ENCODE measurements at places on chromosomes 16 and 17.

- no peak for DNase-seq
Observed at GRCh38 chr17:29622337-29623282, at the start of gene CORO6. CORO6 (minus strand) TSS chr17:29622912; CDS start chr17:29621421, 1,491 bp downstream.

DNA sequence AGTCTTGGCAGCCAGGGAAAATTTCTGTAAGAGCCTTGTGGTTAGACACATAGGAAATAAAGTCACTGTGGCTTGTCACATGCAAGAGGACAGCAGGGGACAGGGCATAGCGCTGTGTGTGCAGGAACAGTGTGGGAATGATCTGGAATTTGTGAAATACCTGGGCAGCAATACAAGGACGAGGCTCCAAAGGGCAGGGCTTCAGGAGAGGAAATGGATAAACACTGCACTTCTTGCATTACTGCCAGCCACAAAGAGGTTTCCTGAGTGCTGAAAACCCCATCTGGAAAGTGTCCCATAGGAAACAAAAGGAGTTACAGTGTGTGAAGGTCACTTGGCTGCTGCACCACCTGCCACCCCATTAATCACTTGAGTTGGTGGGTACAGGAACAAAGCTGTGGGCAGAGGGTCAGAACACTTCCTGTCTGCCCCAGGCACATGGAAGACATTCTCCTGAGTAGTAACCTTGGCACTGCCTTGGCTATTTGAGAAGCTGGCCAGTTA lies 12.1 kb upstream of the HP start:
- DNase-seq, result no peak

DNA sequence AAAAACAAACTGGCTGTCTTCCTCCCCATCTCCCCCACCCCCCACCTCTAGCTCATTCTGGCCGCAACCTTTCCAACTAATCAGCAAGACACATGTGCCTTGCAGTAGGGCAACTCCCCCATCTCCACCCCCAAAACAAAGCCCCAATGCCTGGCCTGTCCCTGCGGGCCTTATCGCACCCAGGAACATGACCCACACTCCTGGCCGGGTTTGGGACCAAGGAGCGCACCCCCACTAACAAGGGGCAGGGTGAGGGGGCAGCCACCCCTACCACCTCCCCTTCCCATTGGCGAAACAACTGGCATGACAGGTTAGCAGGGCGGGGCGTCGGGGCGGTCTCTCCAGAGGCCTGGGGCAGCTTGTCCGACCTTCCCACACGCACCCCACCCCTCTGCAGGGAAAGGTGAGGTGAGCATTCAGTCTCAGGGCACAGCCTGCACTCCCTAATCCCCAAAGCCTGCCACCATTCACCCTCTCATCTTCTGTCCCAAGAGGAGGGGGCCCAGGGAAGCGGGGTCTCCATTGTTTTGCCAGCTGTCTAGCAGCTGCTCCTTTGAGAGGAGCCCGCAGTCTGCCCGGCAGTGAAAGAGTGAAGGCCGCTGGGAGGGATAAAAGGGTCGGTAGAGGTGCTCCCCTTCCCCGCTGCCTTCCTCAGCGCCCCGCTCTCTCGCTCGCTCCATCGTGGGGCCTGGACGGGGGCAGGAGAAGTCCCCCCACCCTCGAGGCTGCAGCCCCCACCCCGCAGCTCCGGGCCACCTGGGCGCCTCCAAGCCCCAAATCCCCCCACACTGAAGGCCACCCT lies 765 bp downstream of the MYO18A start:
- DNase-seq, result no peak

- no peak for DNase-seq
Observed at GRCh38 chr17:58932956-58933355, 173.7 kb downstream of the TRIM37 start.

GRCh38 chr17:44956998-44957981 lies 9.7 kb upstream of the KIF18B start:
- no peak for DNase-seq

DNA sequence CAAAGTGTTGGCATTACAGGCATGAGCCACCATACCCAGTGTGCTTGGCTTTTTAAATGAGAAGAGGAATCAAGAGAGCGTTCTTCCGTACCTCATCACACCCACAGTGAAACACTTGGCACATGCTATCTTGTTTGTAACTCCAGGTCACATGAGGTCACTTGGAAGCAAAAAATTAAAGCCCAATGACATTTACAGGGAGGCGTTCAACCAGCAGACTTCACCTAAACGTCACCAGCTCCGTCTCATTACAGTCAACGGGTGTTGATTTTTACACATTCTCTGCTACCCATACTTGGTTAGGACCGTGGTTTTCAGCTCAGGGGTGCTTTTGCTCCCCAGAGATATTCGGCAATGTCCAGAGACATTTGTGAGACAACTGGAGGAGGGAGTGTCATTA lies 127.0 kb downstream of the XYLT1 start:
- no peak for DNase-seq
